Activated T-cell treated with anti-CD3 and anti-CD28 coated beads for 48 hours (primary cell): ENCODE measurements at places on chromosomes 12 and 14.

GRCh38 chr12:5965950-5966383 lies 20.9 kb upstream of the ANO2 start:
- DNase-seq = peak; percentile 27

- DNase-seq = no peak
These were observed 238.4 kb downstream of the MED13L start for GRCh38 chr12:116039081-116039480.

GRCh38 chr12:770479-770878 lies 18.1 kb downstream of the WNK1 start:
- no peak for DNase-seq

DNA sequence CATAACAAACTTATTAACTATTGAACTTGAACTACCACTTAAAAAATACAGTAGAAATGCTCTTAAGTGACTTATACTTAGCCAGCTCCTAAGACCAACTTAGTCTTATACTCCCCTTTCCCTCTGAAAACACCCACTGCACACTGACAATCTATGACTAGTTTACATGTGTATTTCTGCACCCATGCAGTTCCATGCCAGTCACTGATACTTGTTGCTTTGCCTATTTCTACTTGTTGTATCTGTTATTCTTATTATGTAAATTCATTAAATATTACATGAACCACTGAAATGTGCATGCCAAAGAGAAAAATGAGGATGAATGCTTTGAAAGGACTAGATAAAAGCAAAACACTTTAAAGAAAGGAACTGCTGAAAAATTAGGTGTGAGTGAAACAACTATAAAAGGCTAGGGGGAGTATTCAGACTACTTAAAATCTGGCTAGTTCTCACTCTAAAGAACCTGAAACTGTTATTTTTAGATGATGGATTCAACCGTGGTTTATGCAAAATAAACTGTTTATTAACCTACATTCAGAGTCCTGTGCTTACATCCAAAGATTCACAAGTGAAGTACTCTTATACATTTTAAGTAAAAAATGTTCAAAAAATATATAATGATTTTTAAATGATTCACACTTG lies 74.7 kb downstream of the RPS6KA5 start:
- no peak for DNase-seq

- DNase-seq = no peak
These were observed 986.4 kb downstream of the AACS start for GRCh38 chr12:126051611-126052107.

DNA sequence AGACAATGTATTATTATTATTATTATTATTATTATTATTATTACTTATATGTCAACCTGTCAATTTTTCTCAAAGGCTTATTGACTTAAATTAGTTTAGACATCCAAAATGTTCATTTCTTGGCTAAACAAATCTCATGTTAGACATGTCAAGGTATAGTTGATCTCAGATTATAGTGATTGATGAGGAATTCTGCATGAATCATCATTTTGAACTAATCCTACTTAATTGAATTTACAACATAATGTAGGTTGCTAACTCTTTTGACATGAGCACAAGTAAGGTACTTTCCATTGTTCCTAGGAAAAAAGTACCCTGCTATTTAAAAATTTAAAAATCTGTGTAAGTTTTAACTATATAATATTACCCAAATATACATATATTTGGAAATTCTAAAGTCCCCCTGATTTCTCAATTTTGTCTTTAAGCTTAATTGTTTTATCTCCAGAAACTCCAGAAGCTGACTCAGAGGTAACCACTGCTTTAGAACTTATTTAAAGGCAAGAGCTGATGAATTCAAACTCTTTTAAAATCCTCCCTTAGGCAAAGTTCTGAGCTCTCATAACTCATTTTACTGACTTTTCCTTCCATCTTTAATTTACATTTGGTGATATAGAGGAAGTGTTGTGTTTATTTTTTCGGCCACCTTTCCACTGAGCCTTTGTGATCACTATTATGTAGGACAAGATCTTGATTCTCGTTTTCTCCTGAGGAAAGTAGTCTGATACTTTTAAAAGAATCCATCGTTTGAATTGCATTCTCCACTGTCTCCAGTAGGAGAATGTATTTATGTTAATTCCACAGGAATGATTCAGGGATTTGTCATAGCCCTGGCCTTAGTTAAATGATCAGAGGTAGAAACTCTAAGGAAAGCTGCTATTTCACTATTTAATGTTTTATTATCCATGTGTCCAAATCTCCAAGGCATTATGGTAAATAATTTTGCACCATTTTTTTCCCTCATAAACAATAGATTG lies 1304.5 kb downstream of the AACS start:
- no peak for DNase-seq

DNA sequence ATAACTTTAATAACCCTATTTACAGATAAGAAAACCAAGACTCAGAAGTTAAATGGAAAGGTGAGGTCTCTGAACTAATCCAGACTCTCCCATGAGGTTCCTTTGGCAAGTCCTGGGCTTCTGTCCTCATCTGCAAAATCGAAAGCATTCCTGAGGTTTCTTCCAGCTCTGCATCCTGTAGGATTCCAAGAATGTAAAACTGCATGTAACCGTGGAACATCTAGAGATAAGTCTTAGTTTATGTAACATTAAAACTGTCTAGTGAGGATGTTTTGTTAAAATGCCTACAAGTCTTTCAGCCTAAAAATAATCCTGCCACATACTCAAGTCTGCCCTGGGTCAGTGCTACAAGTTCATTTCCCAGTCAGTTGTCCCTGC lies 7.3 kb upstream of the ITFG2 start:
- no peak for DNase-seq

DNA sequence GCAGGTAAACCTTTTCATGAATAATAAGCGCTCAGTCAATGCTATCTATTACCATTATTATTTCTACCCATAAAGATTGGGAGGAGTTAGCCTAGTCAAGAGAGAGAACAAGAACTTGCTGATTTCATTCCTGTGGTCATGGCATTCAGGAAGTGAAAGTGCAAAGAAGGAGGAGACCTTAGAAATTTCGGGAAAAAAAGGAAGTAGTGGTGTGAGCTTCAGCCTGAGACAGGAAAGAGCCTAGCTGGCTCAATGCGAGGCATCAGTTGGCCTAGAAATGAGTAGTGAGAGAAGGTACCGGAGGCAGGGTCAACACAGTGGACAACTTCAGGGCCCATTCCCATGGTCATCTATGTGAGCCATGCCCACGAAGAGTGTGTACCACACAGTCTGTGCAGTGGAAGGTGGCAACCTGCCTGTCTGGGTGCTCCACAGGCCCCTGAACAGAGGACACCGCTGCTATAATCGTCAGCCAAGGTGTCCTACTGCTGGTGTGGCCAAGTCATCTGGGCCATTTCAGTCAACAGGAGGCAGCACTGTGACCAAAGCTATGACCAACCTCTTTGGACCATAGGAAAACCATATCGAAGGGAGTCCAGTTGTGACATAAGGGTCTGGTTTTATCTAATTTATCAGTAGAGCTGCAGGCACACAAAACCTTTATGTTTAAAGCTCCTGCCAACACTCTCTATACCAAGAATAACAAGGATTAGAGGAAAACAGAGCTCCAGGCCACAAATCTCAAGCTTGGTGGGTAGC lies 16.2 kb upstream of the STON2 start:
- no peak for DNase-seq

- no peak for DNase-seq
These were observed 255.3 kb downstream of the ANO2 start for GRCh38 chr12:5689773-5690172.

DNA sequence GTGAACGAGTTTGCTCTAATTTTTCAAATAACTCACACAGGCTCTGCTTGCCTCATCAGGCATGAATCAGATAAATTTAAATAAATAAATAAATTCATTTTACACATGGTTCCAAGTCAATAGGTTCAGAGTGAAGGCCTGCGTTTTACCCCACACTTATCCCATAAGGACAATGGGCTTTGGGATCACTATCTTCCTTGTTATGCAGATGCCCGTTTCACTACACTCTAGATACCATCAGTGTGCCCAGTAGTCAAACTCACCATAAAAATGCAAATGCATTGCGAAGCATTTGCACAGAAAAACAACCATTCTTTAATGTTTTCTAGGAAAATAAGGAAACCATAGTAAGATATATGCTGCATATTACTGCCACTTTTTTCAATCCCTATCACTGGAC lies 155.9 kb upstream of the CCDC196 start:
- DNase-seq = no peak

GRCh38 chr12:67562513-67563287 lies 85.8 kb upstream of the DYRK2 start:
- DNase-seq = no peak

- DNase-seq = no peak
These were observed 5.5 kb downstream of the TMEM63C start for GRCh38 chr14:77186911-77187648.
